GM23338 (cell line): ENCODE measurements at places on chromosomes 3 and 15.

- H3K4me1 ChIP-seq, result peaks cover 37% of the 10 kb centered on the region
- DNase-seq, result no peak
- H3K4me3 ChIP-seq, result no peak overlapping the region
- H3K36me3 ChIP-seq, result no peaks in the 10 kb centered on the region
- H3K27me3 ChIP-seq, result no peaks in the 10 kb centered on the region
Measured at GRCh38 chr3:128173200-128173599, 19.9 kb downstream of the EEFSEC start.

- no peaks in the 10 kb centered on the region; the same call in 1 of the 2 replicates for H3K4me1 ChIP-seq
- no peaks in the 10 kb centered on the region for H3K27me3 ChIP-seq
- no peak for DNase-seq
- H3K36me3 ChIP-seq, result peaks cover 75% of the 10 kb centered on the region
- no peak overlapping the region for H3K4me3 ChIP-seq
Measured at GRCh38 chr15:24976932-24977331, 22.1 kb downstream of the SNRPN start.

GRCh38 chr3:143261848-143262247 is 142.3 kb downstream of the CHST2 start:
- no peaks in the 10 kb centered on the region for H3K4me1 ChIP-seq
- H3K27me3 ChIP-seq, result no peaks in the 10 kb centered on the region
- H3K36me3 ChIP-seq, result no peaks in the 10 kb centered on the region
- H3K27ac ChIP-seq, result no peak overlapping the region
- no peak for DNase-seq
- H3K4me3 ChIP-seq, result no peak overlapping the region

DNA sequence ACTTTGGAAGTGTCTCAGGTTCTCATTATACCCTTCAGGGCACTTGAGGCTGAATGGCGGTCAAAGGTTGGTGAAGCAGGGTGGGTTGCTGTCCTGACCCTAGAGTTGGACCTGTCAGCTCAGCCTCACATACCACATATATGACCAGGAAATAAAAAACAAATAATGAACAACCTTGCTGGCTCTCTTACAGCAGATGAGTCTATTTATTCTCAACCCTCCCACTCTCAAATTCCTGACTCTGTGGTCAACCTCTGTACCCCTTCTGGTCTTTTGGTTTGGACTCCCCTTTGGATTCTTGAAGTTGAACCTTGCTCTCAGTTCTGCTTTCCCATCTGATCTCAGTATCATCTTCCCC is 16.9 kb downstream of the PPP2R3A start:
- no peak overlapping the region for H3K4me3 ChIP-seq
- H3K36me3 ChIP-seq, result no peaks in the 10 kb centered on the region
- H3K27ac ChIP-seq, result no peak overlapping the region
- H3K4me1 ChIP-seq, result no peaks in the 10 kb centered on the region

DNA sequence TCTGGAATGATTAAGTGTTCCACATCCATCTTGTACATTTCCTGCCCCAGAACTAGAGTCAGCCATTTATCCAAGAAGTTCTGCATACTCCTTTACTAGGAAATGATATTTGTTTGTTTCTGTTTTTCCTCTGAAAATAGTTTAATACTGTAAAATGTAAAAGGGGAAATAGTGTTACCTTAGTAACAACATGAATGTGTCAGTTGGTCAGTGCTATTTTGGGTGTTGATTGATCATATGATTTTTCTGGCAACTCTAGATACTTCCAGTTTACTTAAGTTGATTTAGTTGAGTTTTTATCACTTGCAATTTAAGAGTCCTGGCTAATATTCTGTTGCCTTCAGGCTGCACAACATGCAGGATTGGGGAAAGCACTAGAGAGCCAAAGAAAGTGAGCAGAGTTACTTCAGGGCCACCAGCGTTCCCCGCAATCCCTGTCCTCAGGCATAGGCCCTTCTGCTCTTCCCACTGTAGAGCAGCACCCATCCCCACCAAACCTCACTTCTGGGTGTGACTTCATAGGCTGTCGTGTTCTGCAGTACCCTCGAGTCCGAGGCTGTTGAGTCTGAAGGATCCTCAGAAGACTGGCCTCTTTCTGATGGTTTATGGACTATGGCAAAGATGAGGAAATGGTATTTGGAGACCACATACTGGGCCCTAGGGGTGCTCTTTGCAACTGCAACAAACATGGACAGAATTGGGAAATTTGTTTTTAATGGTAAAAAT is 69.0 kb downstream of the CHD2 start:
- H3K4me3 ChIP-seq, result no peak overlapping the region
- no peak for DNase-seq
- H3K36me3 ChIP-seq, result peaks cover 55% of the 10 kb centered on the region
- no peak overlapping the region for H3K27ac ChIP-seq
- H3K27me3 ChIP-seq, result no peaks in the 10 kb centered on the region

- no peaks in the 10 kb centered on the region for H3K4me1 ChIP-seq
- no peak overlapping the region for H3K27ac ChIP-seq
- H3K27me3 ChIP-seq, result no peaks in the 10 kb centered on the region
- H3K36me3 ChIP-seq, result no peaks in the 10 kb centered on the region
Measured at GRCh38 chr3:144235489-144235888, 263.9 kb downstream of the DIPK2A start.

GRCh38 chr3:67897351-67898336 is 243.2 kb upstream of the SUCLG2 start:
- no peak overlapping the region for H3K4me3 ChIP-seq
- no peaks in the 10 kb centered on the region for H3K4me1 ChIP-seq
- DNase-seq, result no peak
- H3K27me3 ChIP-seq, result no peaks in the 10 kb centered on the region
